ENCODE measurements at places on chromosomes 13 and 19. TPM values are rescaled to one million over a fixed set of nuclear protein-coding genes. Genes with fewer than 3 reads are reported as not detected.
A peak's percentile ranks its signal among the peaks of the same experiment; 100 is the strongest.

Gene SRRM5
- total RNA-seq = 0.45 TPM

Gene POMP
- 75.1 TPM for total RNA-seq

Gene FGF21
- total RNA-seq = not detected

Gene C1QTNF9
- total RNA-seq = not detected

Gene JUNB
- 197 TPM for total RNA-seq

- no peak for DNase-seq
Observed at GRCh38 chr19:10516671-10517286, 468 bp downstream of the S1PR5 start.

DNA sequence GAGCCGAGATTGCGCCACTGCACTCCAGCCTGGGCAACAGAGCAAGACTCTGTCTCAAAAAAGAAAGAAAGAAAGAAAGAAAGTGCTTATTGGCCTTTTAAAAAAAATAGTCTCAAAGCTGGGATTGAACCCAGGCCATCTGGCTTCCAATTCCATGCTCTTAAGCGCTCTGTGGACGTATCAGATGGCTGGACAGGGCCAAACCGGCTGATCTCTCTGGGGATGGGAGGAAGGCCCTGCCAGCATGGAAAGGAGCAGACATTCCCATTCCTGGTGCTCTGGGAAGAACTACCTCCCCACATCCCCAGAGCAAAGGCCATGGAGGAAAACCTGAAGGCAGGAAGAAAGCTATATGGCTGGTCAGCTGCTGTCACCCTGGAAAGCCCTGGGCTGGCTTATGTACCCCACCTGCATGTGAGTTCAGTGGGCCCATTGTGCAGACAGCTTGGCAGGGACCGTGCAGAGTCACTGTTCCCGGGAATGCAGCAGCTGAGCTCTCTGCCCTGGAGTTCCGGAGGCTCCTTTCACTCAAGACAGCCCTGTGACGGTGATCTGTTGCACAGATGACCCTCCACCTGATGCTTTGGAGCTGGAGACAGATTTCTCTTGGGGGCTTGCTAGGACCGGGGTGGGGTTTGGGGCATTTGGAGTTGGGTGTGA is 84.3 kb downstream of the SIPA1L3 start:
- DNase-seq = no peak

DNA sequence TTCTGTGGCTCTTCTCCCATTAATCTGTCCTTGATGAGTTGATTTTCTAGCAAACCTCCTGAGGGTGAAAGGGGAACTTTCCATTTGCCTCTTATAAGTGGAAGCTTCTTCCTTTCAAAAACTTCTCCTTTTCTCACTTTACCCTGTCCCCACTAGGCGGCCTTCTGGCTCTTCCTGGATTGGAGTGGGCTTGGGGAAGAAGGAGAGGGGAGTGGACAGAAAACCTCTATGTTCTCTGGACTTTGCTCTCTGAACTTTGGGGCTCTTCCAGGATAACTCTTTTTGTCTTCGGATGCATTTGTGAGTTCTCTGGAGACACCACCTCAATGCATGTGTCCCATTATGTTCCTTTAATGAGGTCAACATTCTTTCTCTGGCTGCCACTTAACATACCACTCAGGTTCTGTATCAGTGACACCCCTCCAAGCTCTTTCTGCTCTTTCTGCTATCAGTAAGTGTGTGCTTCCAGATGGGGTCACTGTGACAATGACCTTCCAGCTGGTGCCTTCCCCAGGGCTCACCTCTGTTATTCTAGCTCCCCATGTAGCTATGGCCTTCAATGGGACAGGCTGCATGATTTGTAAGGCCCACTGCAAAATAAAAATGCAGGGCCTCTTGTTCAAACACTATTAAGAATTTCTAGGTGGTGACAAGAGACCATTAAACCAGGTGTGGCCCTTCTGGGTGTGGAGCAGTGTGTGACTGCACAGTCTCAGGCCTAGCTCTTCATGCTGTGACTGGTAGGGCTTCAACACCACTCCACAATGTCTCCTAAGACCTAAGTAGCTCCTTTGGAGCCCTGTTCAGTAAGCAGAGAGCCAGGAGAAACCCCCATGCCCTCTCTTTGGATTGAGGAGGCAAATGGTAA is 389.2 kb downstream of the EFNB2 start:
- DNase-seq = no peak

DNA sequence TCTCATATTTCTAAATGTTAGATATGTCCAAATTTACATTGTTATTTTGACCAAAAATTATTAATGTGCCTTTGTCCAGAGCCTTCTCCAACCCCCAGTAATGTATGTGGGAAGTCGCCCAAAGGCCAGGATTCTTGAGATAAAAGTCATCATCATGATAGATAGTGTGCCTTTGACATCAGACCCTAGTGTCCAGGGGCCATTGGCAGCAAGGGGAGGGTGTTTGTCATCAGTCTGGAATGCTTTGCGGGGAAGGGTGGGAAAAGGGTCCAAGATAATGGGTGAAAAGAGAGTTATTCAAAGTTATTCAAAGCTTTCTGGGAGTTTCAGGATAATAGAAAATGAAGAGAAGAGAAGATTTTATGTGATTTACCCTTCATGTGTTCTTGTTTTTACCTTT is 909.5 kb upstream of the GPC6 start:
- no peak for DNase-seq

DNA sequence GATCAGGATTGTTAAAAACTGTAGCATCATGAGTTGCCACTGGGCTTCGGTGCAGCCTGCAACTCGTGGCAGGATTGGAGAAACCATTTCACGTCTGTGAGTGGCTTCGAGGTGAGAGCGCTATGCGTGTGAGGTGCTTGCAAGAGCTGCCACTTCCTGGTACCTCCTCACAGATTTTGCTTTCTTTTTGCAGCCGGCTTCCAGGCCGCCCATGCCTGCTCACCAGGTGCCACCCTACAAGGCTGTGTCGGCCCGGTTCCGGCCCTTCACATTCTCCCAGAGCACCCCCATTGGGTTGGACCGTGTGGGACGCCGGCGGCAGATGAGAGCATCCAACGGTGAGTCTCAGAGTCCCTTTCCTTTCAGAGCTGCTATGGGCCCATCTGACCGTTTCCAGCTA is 57.9 kb upstream of the C1QTNF9 start:
- DNase-seq = peak; percentile 91

DNA sequence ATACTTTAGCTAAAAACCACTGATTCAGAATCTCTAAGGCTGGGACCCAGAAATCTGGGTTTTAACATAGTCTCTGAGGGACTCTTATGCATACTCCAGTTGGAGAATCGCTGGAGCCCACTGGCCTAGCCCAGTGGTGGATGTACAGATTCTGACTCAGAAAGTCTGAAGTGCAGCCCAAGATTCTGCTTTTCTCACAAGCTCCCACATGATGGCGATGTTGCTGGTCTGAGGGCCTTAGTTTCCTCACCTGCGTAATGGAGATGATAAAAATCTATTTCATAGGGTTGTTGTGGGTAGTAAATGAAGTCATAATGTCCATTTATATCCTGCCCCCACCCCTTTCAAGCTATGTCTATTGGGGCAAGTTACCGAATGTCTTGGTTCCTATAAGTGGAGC is 7.7 kb upstream of the CDADC1 start:
- DNase-seq = peak; percentile 52

DNA sequence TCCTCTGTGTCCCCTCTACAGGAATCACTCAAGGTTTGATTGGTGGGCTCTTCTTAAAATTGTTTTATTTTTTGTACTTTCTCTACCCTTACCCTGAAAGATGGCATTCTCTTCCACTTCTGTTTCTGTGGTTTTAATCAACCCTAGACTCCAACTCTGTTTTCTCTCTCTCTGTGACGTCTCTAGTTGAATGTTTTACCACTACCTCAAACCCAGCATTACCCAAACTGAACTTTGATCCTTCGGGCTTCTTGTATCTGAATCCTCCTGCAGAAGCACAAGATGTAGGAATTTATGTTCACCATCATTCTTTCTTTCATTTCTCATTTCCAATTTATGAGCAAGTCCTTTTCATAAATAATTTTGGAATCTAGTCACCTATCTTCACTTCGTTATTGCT is 39.9 kb downstream of the PCCA start:
- DNase-seq = no peak

GRCh38 chr13:67445436-67445835 is 215.3 kb upstream of the PCDH9 start:
- no peak for DNase-seq

- DNase-seq = peak; percentile 32
Observed at GRCh38 chr13:53151336-53152056, 122.9 kb downstream of the OLFM4 start.

DNA sequence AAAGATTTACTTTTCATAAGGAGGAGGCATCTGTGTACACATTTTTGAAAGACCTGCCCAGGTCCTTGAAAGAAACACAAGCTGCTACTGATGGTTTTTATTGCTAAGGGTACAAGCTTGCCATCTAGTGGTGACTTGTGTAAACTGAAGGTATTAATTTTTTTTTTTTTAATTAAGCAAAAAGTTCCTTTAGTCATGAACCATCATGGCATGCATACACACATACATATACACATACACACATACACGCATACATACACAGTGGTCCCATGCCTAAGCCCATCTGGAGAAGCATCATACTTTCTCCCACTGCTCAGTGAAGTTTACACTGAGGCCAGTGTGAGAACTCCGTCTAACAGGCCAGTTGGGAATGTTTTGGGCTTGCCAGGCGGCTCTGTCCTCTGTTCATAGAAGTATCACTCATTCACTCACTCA is 312.5 kb downstream of the DCLK1 start:
- DNase-seq = no peak
